ENCODE measurements at places on chromosomes 5 and 9.

GRCh38 chr5:148740079-148740858 is 85.9 kb upstream of the HTR4 start:
- no peak for DNase-seq

GRCh38 chr9:73583576-73583975 is 431.9 kb downstream of the ANXA1 start:
- peak; percentile 84 for DNase-seq

DNA sequence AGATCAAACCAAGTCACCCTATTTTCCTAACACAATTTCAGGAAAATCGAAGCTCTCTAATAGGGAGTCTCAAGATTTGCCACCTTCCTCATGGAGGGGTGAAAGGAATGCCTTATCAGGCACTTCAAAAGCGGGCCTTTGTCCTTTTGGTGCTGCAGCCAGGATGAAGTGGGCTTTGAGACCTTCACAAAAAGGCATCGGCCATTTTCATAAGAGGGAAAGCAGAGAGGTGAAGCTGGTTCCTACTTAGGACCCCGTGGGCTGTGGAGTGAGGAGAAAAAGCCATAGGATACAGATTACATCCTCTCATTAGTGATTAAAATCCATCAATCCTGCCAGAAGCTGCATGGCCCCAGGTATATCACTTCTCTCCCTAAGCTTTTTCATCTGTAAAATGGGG is 859 bp downstream of the CDKN2AIPNL start:
- no peak for DNase-seq

DNA sequence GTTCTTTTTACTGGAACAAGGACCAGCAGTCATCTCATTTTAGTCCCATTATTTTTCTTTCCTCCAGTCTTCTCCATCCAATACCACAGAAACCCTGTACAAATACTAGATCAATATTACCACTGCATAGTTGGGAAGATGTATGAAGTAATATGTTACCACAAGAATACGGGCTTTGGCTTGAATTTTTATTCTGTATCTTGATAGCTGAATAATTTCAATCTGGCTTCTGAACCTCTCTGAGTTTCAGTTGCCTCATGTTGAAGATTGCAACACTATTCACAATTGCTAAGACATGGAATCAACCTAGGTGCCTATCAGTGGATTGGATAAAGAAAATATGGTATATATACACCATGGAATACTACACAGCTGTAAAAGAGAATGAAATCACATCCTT is 82.9 kb downstream of the SGCD start:
- no peak for DNase-seq

DNA sequence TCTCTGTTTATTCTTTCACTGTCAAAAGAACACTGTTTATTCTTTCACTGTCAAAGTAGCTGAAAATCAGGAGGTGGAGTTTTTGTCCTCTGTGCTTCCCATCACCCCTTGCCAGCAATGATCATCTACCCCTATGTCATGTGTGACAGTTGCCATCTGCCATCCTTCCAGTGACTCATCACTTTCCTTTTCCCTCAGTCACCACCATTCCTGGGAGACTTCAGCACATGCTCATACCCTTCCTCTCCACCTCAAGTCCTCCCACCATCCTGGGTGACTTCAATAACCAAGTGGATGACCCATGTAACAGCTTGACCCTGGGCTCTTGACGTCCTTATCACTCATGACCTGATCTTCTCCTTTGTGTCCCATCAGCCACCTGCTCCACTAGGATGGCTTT is 43.3 kb upstream of the RASEF start:
- peak; percentile 0 for DNase-seq

GRCh38 chr9:82781921-82782392 is 281.0 kb downstream of the RASEF start:
- peak; percentile 59 for DNase-seq

GRCh38 chr9:130201974-130202373 is 29.8 kb downstream of the NCS1 start:
- no peak for DNase-seq

DNA sequence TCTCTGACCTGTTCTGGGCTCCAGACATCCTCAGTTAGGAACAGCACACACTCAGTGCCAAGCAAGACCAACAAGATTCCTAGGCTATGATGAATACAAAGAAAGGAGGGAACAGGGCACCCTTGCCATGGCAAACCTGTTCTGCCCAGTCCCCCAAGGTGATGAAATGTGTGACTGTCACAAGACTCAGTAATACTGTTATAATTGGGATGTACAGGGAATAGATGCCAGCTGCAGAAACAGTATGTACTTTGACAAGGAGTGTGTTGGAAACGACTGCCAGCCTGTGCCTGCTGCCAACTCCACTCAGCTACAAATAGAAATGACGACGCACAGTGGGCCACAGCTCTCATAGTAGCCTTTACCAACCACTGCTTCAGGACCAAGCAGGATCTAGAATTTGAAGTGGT is 453.0 kb downstream of the EFNA5 start:
- peak; percentile 82 for DNase-seq

GRCh38 chr5:126044931-126045565 is 378.2 kb upstream of the GRAMD2B start:
- no peak for DNase-seq

DNA sequence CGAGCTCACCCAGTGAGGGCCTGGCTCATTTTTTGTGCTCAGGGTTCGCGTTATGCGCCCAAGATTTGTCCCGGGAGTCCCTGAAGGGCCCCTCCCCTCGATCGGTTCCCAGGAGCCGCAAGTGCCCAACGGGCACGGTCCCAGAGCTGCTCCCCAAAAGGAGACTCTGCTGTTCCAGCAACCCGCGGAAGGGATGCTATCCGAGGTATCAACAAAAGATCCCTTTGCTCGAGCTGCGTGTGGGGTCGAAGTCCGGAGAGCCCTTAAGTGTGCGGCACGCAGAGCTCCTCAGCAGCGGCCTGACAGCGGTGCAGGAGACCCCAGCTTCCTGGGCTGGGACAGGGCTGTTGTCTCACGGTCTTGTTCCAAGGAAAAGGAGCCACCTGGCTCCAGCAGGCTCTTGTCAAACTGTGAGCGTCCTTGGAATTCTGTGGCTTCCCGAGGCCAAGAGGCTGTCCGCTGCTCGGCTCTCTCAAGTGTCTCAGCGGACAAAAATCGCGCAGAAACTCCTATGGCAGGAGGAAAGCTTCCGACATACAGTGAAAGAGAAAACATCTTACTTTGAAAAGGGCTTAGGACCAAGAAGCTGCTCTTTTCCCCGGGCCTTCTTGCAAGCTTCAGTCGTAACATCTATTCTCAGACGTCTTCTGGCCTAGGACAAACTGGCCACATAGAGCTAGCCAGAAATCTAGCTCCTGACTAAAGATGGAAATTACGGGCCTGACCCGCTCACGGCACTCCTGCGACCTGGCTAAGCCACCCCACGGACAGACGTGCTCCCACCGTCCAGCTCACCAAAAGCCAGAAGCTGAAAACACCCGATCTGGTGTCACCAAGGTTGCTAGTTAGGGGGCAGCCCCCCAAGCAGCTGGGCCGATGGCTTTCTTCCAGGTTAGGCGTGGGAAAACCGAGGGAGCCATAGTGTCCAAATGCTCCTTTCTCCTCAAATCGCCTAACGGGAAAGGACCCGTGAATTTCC is 2.6 kb upstream of the FOXB2 start:
- no peak for DNase-seq
